ENCODE measurements at places on chromosomes 2 and 18.
A peak's percentile ranks its signal among the peaks of the same experiment; 100 is the strongest.

- no peak for DNase-seq
These were observed 232.5 kb downstream of the TDRD15 start for GRCh38 chr2:21356086-21356856.

DNA sequence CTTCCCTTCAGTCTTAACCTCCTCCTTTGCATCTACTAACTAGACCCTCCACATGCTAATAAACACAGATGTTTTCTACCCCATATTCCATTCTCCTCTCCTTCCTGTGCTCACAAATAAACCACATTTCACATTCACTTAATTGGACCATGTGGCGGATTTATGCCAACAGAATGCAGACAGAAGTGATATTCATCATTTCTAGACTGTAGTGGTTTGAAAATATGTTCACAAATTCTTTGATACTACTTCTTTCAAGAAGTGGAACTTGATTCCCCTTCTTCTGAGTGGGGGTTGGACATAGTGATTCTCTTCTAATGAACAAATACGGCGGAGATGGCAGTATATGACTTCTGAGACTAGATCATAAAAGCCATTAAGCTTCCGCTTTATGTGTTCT lies 73.5 kb upstream of the SPTBN1 start:
- DNase-seq = no peak

GRCh38 chr2:230843132-230843531 lies 21.6 kb upstream of the ITM2C start:
- DNase-seq = no peak

- DNase-seq = peak; percentile 68
These were observed 13.1 kb upstream of the ACTR3 start for GRCh38 chr2:113876503-113877387.

GRCh38 chr2:4635289-4635688 lies 931.9 kb downstream of the DCDC2C start:
- no peak for DNase-seq

DNA sequence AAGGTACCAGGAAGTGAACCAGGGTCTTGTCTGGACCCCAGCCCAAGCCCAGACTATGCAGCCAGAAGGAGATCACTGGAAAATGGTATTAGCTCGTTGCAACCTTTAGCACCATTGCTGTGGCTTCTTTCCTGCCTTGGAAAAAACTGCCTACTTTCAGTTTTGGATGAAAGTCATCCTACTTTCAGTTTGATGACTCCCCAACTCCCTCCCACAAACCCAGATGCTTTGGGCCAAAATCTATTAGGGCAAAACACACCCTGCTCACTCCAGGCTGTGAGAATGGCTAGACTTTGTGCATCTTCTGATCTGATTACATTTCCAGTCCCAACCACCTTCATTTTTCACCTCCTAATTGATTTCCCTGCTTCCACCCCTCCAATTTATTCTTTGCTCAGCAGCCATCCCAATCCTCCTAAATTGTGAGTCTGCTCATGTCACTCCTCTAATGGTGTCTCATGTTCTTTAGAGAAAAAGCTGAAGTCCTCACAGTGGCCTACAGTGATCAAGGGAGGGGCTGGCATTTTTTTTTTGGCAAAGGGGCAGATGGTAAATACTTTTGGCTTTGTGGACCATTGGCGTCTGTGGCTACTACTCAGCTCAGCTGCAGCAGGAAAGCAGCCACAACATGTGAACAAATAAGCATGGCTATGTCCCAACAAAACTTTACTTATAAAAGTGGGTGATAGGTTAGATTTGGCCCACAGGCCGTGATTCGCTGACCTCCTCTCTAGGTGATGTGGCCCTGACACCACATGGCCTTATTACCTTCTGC lies 368.7 kb downstream of the SLC4A3 start:
- no peak for DNase-seq

DNA sequence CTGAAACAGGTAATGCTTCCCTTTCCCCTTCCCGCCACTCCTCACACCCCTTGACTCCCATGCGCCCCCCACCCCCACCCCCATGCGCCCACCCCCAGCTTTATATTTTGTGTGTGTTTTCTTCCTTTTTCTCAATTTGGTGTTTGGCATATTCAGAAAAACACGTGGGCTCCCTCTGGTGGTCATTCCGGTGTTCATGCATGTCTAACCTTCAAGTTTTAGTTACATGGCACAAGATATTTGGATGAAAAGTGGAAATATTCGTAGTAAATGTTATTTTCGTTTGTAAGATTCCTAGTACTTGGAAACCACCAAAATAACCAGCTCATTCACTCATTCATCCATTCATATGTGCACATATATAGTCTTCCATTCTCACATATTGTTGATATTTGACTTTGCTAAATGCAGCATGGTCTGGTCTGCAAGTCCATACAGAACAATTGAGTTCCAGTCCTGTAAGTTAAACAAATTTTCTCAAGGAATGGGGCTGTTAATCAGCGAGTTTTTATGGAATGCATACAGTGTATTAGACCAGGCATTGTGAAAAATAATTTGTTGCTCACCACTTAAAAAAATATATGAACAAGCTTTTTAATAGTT lies 143.6 kb upstream of the MAP3K20 start:
- DNase-seq = peak; percentile 63

DNA sequence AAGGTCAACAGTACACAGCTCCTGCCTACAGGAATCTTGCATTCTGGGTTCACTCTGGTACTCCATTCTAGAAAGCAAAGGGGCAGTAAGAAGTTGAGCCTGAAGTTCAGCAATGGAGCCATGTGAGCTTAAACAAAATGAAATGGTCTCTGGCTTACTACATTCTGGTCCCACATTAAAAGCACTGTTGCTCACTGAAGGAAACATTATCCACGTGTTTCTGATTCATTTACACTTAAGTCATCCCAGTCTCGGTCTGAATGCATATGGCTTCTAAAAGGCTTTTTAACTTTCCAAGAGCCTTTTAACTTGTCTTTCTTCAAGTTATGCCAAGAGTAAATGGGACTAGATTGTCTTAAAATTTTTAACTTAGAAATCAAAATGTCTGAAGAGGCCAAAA lies 177.8 kb downstream of the LNPK start:
- DNase-seq = no peak

DNA sequence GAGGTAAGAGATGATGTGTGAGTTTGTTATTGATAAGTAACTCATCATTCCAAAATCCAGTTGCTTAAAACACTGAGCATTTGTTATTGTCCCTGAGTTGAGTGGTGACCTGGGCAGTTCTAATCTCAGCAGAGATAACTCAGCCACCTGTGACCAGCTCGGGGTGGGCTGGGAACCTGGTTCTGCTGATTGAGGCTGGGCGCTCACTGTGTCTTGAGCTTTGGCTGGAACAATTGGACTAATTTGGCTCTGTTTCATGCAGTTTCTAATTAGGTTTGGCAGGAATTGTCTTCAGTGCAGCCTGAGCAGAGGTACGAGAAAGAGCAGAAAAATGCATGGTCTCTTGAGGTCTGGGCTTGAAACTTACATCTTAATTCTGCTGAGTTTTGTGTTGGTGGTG lies 144.7 kb downstream of the RNF144A start:
- DNase-seq = no peak

DNA sequence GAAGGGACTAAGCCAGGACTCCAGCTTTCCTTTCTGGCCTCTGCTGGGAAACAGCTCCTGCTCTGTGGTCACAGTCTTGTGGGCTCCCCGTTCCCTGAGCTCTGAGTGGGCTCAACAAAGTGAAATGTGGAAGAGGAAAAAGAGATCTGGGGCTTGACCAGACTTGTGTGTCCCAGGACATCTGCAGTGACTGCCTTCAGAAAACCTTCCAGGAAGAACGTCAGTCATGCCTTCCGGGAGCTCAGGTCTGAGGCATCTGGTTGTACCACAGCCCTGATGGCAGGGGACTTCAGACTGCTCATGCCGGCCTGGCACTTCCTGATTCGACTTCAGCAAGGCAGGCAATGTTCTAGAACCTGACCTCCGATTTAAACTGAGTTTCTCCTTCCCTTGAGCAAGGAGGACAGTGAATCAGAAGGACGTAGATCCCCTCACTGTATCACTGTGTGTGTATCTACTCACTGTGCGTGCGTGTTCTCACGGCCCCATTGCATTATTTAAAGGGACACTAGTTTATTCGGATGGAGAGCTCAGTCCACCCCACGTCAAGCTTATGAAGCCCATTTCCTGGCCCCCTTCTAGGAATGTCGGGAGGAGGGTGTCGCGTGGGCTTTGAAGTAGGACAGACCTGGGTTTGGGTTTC lies 548 bp upstream of the FBLN7 start:
- DNase-seq = no peak

- no peak for DNase-seq
These were observed 247.0 kb downstream of the DOK6 start for GRCh38 chr18:69647702-69648101.

- DNase-seq = no peak
These were observed 258.9 kb downstream of the DYSF start for GRCh38 chr2:71712158-71712818.
